ENCODE measurements at places on chromosomes 7 and 10.

GRCh38 chr10:78754269-78755062, 314.3 kb upstream of the ZMIZ1 start:
- no peak for DNase-seq

DNA sequence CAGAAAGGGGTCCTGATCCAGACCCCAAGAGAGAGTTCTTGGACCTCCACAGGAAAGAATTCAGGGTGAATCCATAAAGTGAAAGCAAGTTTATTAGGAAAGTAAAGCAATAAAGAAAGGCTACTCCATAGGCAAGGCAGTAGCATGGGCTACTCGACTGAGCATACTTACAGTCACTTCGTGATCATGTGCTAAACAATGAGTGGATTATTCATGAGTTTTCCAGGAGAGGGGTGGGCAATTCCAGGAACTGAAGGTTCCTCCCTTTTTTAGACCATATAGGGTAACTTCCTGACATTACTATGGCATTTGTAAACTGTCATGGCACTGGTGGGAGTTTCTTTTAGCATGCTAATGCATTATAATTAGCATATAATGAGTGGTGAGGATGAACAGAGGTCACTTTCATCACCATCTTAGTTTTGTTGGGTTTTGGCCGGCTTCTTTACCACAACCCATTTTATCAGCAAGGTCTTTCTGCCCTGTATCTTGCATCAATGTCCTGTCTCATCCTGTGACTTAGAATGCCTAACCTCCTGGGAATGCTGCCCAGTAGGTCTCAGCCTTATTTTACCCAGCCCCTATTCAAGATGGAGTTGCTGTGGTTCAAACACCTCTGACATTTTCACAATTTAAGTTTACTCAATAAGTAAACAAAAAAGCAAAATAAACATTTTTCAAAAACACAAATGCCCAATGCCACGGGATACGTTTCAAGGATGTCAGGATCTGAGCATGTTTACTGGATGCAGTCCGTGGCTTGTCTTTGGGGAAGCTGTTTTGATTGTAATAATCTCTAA, 37.0 kb downstream of the ALOX5 start:
- DNase-seq, result no peak

DNA sequence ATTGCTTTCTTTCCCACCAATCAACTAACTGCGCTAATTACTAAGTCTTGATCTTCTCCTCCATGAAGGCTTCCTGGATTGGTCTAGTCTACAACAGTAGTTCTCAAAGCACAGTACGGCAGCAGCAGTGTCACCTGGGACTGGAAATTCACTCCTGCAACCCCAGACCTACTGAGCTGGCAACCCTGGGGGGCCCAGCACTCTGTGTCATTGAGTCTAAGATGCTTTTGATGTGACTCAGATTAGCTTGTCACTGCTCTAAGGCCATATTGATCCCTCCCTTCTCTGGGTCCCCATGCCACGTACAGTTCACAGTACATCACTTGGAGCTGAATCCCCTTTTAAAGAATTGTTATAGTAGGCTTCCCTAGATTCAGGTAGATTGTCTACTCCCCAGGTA, 65.7 kb upstream of the KMT2C start:
- no peak for DNase-seq

DNA sequence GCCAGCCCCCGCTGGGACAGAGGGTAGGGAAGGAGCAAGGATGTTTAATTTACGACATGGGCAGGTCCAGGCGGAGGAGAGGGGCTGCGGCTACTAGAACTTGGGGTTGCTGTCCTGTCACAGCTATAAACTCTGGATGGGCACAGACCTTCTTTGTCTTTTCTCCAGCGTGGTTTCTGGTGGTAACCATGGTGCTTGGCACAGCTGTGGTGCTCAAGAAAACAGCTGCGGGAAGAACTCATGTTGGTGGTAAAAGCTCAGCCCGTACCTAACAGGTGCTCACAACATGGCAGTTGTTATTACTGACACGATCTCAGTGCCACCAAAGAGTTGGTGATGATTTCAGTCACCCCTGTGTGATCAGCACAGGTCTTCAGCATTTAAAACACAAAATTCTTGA, 13.8 kb downstream of the BAIAP2L1 start:
- DNase-seq, result no peak

DNA sequence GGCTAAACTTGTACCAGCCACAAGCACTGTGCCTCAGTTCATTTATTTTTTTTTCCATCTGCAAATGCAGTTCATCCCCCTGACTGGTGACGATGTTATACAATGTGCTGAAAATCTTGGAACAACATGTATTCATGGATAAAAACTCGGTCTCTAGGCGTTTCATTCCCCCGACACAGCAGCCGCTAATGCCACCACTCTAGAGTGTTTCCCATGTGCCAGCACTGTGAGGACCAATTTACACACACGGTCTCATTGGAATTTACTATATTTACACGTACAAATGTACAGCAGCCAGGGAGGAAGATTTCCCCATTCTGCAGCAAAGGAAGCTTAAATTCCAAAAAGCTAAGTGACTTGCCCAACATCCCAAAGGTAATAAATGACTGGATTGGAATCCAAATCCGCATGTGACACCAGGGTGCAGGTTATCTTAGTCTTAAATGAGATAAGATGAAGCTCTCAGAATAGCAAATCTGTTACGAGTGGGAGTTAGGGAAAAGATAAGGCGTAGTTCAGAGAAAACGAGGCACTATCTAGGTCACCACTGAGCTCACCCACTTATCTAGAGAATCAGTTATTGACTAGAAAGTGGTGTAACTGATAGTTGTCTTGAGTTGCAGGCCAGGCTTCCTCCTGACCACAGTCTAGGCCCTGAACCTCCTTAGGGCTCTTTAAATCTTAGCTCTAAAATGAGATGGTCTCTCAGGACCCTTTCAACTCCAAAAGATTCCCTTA, 36.7 kb downstream of the FAM107B start:
- no peak for DNase-seq

DNA sequence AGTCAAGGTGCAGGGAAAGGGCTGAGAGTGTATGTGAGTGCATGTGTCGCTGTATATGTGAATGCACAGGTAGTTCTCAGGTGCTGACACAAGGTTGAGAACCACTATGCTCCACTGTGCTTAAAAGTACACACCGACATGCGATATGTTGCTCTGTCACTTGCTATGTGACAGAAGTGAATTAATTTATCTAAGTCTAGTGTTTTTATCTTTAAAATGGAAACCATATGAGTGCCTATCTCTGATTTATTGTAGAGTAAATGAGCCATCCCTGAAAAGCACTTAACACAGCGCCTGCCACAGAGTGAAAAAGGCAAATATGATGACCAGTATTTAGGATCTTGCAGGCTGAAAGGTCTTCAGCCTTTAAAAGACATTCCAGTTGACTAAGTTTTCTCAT, 4.9 kb downstream of the SLC35B4 start:
- no peak for DNase-seq

DNA sequence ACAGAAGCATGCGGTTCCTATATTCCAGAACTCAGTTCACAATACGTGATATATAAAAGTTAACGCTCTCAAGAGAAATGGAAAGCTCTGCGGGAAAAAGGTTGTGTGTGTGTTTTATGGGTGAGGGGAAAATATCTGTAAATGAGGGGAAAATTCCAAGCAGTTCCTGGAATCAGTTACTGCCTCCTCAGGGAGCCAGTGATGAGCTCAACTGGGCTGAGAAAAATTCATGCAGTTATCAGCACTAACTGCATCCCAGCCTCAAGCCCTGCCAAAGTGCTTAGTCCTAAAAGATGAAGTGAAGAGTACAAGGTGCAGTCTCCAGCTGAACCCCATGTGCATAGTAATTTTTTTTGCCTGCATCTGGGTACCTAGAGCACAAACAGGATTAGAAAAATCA, 191.9 kb downstream of the CDK14 start:
- DNase-seq, result no peak

GRCh38 chr10:119693262-119693957, 32.4 kb upstream of the INPP5F start:
- DNase-seq, result no peak

DNA sequence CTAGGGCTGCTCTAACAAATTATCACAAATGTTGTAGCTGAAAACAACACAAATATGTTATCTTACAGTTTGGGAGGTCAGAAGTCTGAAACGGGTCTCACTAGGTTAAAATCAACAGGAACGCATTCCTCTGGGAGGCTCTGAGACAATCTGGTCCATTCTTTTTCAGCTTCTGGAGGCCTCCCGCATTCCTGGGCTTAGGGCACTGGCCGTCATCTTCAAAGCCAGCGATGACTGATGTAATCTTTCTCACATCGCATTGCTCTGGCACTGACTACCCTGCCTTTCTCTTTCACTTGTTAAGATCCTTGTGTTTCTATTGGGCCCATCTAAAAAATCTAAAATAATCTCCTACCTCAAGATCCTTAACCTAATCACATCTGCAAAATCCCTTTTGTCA, 1071.5 kb upstream of the C7orf33 start:
- DNase-seq, result no peak

GRCh38 chr10:110208614-110209453, 1.4 kb downstream of the MXI1 start:
- DNase-seq, result no peak

GRCh38 chr10:70693619-70694335, 21.5 kb downstream of the ADAMTS14 start:
- DNase-seq, result no peak

- no peak for DNase-seq
Measured at GRCh38 chr10:15491856-15492642, 121.0 kb upstream of the FAM171A1 start.

- no peak for DNase-seq
Measured at GRCh38 chr7:21364801-21365271, 63.0 kb upstream of the SP4 start.

DNA sequence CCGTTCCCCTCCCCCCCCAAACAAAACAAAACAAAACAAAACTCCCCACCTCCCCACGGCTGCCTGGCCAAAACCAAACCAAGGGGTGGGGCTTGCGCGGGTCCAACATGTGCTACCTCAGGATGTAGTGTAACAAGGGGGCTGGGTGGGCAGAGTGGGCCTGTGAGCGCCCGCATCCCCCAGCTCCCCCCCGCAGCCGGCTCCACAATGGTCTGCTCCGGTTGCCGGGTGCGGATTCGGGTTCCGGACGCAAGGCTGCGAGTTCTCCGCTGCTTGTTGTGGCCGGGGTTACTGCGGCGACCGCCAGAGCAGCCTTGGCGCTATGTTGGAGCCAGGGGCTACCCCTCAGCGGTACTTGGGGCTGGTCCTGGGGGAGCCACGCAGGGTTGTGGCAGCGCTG, 4.9 kb downstream of the C10orf143 start:
- DNase-seq, result no peak

DNA sequence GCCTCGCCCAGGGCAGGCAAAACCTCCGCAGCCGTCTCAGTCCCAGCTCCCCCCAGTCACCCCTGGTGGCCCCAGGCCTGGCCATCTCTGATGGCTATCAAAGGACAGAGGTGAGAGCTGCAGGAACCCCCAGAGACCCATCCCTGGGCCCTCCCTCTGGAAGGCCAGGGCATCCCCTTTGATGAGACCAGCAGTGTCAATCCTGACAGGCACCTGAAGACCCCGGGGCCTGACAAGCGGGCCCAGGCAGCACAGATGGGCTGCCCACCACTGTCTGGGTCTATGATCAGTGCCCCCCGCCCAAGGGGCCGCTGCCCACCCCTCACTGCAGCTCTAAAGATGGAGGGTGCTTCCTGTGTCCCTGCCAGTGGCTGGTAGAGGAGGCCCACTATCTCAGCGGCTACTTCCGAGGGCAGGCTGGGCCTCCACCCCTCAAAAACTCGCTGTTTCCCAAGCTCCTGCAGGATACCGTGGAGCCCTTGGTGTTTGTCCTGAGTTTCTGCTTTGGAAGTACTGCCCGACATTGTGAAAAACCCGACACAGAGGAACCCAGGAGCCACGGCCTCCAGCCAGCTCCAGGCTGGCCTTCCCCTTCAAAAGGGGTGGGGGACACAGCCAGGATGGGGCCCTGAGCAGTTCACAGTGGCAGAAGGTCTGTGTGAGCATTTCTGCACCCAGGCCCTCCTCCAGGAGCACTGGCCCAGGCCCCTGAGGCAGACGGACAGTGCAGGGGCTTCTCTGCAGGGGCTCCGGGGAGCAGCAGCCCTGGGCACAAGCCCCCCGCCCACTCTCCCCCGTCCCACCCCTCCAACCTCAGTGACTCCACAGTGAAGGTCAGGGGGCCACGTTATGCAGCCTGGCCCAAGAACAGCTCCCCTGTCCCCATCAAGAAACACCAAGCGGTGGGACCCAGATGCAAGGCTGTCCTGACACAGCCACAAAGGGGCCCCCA, 99.2 kb downstream of the PDGFA start:
- DNase-seq, result no peak

- no peak for DNase-seq
Measured at GRCh38 chr10:74011017-74011416, 13.1 kb downstream of the VCL start.

GRCh38 chr10:32417911-32418547, 27.9 kb upstream of the CCDC7 start:
- no peak for DNase-seq

GRCh38 chr10:68955355-68955831, 577 bp upstream of the DDX21 start:
- no peak for DNase-seq

Data from hypothalamus (tissue), 51 donors.